ENCODE measurements at places on chromosomes 12 and 14.

- no peak for DNase-seq
Measured at GRCh38 chr14:38047195-38047902, 160.4 kb upstream of the SSTR1 start.

- DNase-seq = no peak
Measured at GRCh38 chr12:32568228-32568627, 110.9 kb upstream of the DNM1L start.

DNA sequence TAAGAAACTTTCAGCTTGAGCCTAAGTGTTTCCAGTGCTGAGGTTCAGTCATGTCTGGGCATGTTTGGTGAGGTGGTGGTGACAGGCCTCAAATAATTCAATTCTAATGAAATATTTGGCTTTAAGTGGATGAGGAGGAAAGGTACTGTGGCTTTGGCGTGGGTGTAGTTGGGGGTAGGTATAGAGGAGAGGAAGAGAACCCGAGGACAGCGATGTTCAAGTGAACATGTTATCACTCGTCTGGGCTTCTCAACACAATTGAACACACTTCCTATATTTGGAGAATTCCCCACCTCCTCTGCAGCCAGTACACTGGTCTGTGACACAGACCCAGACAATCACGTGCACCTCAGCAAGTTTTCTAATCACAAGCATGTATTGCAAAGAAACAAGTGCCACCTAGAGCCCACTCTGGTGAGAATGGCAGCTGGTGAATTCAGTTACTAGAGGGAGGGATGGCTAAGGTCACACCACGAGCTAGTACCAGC is 53.0 kb downstream of the IFNG-AS1 start:
- no peak for DNase-seq

GRCh38 chr14:100822013-100822412 is 3.9 kb upstream of the MEG3 start:
- no peak for DNase-seq

GRCh38 chr14:31166271-31166561 is 41.4 kb downstream of the HECTD1 start:
- DNase-seq = no peak

DNA sequence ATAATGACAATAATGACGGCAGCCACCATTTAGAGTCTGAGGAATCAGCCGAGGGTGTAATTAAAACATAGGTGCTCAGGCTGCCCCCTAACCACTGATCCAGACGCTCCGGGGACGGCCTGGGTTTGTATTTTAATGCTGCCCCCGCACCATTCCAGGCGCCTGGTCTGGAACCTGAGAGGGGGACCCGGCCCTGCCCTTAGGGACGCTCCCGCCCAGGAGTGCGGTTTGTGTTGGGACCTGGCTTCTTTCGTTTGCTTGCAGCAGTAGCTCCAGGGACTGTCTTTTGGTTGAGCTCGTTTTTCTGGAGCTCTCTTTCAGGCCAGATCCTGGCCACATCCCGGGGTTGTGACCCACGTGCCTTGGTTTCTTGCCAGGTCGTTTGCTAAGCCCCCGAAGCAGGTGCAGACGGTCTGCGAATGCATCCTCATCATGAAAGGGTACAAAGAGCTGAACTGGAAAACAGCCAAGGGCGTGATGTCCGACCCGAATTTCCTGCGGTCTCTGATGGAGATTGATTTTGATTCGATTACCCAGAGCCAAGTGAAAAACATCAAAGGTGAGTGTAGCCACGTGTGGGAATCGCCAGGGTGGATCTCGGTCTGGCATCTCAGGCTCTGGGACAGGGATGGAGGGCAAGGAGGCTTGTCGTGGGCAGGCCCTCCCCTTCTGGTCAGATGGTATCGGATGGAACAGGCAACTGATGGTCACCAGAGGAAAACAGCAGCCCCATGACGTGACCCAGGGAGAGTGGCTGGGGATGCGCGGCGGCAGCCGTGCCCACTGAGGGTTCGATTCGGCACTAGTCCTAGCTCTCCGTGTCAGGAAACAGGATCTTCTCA is 63.5 kb downstream of the CCDC92 start:
- DNase-seq = no peak

GRCh38 chr12:57522887-57523705 is 472 bp downstream of the MBD6 start:
- no peak for DNase-seq

- DNase-seq = no peak
Measured at GRCh38 chr12:109714913-109715244, 1.3 kb downstream of the FAM222A start.

DNA sequence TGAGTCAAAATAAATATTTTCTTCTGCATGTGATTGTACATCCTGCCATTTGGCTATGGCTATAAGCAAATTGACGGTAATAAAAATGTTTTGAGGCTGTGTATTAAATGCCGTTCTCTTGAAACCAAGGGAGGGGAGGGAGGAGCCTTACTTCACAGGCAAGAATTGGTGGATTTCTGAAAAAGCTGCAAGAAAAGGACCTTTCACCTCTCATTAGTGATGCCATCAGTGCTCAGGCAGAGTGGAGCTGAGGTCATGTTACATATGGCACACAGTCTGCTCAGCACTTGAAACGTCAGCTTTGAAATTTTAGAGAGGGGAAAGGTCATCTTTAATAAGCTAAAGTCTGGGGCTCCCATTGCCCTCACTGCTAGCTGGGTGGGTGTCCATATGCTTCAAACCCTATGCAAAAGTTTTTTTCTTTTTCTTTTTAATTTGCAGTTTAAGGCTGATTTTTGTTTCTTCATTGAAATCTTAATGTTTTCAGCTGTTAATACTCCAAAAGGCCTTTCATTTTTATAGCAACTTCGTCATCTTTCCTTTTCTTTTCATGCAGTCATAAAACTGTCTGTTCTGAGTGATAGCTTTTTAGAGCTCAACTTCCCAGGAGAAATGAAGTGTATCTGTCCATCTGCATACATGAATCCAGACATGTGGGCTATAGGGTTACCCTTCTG is 9.8 kb upstream of the SIX1 start:
- peak; percentile 99 for DNase-seq

- DNase-seq = no peak
Measured at GRCh38 chr14:96808619-96809406, 11.6 kb downstream of the VRK1 start.

DNA sequence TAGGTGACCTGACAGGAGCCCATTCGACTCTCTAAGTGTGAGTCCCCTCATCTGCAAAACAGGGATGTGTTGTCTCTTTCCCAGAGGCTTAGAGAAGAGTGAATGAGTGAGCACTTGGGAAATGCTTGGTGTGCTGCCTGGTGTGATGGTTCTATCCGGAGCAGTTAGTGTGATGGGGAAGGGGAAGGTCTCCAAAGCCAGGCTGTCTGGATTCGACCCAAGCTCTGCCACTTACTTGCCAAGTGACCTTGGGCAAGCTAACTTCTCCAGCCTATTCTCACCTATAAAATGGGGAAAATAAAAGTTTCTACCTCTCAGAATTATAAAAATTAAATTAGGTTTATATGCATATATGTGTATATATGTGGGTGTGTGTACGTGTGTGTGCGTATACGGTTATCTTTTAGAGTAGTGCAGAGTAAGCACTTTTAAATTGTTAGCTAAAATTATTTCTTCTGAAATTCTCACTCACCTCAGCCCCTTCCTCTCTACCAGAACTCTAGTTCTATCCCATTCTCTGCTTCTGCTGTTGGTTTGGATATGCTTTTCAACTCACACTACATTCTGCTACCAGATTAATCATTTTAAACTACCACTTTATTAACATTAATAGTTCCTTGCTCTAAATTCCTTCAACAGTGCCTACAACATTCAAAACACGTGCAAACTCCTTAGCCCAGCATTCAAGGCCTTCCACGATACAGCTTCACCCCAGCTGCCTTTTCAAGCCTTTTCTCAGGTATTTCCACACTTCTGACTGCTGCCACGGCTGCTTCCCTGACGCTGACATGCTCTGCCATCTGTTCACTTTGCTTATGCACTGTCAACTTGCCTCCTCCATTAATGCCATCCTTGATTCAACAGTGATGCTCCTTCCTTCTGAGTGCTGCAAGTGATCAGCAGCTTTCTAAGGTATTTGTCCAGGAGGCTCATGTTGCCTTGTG is 55.3 kb downstream of the DICER1 start:
- peak; percentile 89 for DNase-seq

GRCh38 chr12:103780992-103781391 is 60.0 kb downstream of the NT5DC3 start:
- peak; percentile 79 for DNase-seq

- no peak for DNase-seq
Measured at GRCh38 chr14:23936084-23936829, 17.3 kb upstream of the DHRS4 start.

DNA sequence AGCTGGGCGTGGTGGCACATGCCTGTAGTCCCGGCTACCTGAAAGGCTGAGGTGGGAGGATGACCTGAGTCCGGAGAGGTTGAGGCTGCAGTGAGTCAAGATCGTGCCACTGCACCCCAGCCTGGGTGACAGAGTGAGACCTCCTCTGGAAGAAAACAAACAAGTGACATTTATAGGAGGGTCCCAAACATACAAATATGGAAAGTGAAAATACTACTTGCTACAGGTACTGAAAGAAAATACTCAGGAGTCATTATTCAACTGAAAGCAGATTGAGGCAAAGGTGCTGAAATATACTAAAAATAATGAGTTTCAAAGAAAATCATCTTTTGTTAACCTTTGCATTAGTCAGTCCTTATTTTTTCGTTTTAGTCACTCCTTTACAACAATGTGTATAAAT is 53.5 kb downstream of the ETV6 start:
- no peak for DNase-seq

GRCh38 chr12:106412563-106412962 is 55.0 kb downstream of the POLR3B start:
- DNase-seq = no peak

GRCh38 chr12:83859021-83859420 is 1053.6 kb downstream of the SLC6A15 start:
- DNase-seq = no peak

- no peak for DNase-seq
Measured at GRCh38 chr12:22046968-22047390, 961 bp downstream of the CMAS start.

DNA sequence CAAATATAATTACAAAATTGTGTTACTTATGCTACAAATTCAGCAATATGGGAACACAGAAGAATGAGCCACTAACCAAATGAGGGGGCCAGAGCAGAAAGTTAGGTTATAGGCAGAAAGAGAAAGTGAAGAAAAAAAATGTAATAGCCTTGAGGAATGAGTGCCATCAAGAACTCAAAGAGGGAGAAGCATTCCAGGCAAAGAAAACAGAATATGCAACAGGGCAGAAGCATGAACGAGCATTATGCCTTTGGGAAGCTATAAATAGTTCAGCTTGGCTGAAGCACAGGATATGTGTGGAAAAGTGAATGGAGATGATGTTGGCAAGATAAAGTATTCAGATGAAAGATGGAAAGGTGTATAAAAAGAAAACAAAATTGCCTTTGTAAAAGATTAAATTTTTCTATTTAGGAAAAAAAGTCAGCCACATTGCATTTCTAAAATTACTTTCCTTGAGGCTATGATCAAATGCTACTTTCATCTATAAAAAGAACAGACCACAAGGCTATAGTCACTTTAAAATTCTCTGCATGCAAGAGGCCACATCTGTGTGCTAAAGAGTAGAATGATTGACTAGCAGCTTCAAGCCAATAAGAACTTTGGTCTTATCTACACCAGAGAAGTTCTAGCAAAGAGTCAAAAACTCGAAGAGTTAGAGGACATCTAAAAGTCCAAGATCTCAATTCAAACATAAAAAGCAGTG is 193.6 kb upstream of the GARIN6 start:
- DNase-seq = no peak

GRCh38 chr14:103313704-103314103 is 20.3 kb upstream of the EIF5 start:
- DNase-seq = no peak

GRCh38 chr12:122969676-122970075 is 3.4 kb upstream of the ABCB9 start:
- DNase-seq = no peak

GRCh38 chr14:56358275-56358674 is 221.3 kb upstream of the TMEM260 start:
- DNase-seq = no peak

- no peak for DNase-seq
Measured at GRCh38 chr14:95356245-95356869, 36.6 kb upstream of the CLMN start.

DNA sequence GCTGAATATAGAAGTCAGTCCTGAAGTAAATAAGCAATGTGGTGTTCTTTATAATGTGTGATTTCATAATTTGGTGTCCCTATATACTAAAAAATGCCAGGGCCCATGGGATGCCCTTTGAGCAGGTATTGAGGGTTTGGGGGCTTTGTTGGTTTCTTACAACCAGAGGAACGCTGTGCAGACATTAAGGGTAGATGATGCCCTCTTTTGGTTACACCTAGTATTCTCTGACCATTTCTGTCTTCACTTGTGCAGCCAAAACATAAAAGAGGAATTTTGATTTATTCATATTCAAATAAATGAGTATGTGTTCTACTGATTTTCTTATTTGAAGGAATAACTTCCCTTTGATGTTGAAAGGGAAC is 3.0 kb downstream of the LGR5 start:
- DNase-seq = no peak

- no peak for DNase-seq
Measured at GRCh38 chr12:2970744-2971143, 11.5 kb downstream of the TEAD4 start.

- no peak for DNase-seq
Measured at GRCh38 chr12:58564721-58565120, 355.6 kb downstream of the LRIG3 start.

DNA sequence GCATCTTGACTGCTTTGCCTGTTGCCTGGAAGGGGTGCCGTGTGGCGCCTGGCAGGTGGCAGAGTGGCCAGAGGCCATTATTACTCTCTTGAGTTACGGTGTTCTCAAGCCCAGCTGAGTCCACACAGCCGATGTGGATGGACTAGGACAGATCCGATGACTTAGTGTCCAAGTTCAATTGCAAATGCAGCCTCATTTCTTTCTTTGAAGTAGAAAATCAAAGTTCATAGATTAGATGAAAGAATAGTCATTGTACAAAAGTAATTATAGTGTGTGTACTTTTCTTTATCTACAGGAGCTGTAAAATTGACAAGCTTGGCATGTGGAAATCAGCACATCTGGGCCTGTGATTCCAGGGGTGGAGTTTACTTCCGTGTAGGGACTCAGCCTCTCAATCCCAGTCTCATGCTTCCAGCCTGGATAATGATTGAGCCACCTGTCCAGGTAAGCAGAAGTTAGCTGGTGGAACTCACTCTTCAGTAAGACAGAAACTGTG is 44.7 kb downstream of the ANKRD9 start:
- DNase-seq = no peak

DNA sequence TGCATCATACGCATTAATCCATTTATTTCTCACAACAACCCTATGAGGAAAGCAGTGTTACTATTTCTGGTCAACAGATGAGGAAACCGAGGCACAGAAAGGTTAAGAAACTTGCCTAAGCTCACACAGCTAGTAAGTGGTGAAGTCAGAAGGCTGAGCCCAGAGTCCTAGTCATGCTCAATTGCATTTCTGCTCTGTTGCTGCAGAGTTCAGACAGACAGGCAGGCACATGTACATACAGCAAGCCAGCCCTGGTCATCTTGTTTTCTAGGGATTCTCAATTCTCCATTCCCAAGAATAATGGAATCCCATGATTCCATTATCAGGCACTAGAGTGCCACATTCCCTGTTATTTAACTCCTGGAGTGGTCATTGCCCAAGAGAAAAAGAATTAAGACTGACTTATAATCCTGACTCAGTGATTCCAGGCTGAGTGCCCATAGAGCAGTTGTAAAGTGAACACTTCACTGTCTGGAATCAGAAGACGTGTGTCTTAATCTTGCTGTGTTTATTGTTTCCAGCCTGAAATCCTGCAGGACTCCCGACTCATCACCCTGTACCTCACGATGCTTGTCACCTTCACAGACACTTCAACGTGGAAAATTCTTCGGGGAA is 10.7 kb downstream of the UBE3B start:
- DNase-seq = no peak

GRCh38 chr12:130097342-130097741 is 64.9 kb upstream of the FZD10 start:
- no peak for DNase-seq
